ENCODE measurements at places on chromosomes 3 and 15. TPM values are rescaled to one million over a fixed set of nuclear protein-coding genes. Genes with fewer than 3 reads are reported as not detected.

GRCh38 chr3:8842293-8842692 lies 72.9 kb upstream of the OXTR start:
- no peak for DNase-seq

- DNase-seq = no peak
Observed at GRCh38 chr3:34449305-34449704, 650.9 kb downstream of the PDCD6IP start.

DNA sequence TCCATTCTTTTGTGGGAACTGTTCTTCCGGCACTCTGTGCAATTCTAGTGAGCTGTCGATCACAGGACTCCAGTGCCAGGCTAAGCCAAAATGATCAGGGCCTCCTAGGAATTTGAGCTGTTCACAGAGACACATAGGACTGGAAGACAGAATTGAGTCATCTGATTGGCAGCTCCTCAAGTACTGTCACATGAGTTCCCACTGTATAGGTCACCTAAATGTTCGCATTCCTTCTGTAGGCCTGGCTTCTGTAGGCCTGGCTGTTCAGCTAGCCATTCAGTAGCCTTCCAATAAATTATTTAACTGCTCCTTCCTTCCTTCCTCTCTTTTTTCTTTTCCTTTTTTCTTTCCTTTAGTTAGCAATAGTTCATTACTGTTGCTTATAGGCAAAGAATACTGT lies 4.3 kb downstream of the PROS1 start:
- no peak for DNase-seq

DNA sequence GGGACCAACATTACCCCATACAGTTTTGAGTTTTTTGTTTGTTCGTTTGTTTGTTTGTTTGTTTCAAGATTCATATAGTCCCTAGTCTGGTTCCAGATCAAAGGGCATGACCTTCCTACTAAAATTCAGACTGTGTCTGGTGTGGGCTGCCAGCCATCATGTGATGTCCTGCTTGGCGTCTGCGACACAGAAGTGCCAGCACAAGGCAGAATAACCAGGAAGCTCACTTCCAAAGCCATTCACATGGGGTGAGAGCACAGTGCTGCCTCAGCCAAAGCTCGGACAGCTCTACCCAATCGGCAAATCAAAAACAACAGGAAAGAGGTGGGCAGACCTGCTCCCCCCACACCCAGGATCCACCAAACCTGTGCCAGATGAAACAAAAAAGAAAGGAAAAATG lies 142.6 kb upstream of the THBS1 start:
- DNase-seq = no peak

DNA sequence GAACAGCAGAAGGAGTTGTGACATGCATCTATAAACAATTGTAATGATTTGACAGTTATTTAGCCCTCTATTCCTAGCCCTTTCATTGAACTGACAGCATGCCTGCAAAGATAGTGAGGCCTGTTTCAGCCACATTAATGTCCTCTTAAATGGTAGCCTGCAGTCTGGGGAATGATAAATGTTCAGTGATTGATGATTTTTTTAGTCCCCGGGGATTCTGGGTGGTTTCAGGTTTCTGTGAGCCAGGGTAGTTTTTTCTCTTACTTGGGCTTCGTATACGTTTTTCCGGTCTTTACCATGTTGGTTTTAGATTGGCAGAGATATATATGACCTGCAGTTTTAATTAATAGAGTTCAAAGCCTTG lies 172.0 kb downstream of the TCF12 start:
- DNase-seq = no peak

DNA sequence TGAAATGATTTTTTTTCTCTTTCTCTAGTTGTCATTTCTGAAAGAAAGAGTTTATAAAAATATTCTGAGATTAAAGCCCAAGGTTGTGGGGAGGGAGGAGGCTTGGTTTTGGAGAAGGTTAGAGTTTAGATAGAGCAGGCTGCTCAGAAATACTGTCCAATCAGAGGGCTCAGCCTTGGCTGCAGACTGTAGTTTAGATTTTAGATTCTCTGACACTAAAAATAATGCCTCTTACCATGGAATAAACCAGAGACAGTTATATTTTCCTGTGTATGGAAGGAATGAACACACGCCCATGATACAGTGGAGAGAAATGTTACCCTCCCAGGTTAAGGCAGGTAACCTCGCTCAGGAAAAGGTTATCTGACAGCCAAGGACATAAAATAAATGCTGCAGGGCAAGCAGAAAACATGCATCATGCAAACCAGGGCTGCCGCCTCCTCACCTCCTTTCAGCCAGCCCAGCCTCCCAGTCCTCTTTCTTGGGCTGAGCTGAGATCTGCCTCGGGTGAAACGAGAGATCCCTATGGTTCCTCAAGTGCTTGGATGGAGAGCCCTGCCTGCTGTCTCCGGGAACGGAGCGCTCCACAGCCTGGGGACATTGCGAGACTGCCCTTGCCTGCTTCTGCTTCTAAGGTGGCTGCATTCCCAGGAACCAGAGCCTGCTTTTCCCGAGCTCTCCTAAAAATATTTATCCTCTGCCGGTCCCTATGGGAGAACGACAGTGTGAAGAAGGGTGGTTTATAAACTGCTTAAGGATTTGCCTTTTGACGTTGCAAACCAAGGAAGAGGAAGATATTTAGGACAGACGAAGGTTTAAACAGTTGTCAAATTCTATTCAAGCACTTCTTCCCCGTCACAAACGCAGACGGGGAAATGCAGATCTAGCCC lies 848 bp downstream of the NCEH1 start:
- no peak for DNase-seq

- no peak for DNase-seq
Observed at GRCh38 chr3:129429080-129429451, 630 bp upstream of the EFCAB12 start.

GRCh38 chr15:78408961-78409360 lies 29.1 kb upstream of the IREB2 start:
- DNase-seq = no peak

DNA sequence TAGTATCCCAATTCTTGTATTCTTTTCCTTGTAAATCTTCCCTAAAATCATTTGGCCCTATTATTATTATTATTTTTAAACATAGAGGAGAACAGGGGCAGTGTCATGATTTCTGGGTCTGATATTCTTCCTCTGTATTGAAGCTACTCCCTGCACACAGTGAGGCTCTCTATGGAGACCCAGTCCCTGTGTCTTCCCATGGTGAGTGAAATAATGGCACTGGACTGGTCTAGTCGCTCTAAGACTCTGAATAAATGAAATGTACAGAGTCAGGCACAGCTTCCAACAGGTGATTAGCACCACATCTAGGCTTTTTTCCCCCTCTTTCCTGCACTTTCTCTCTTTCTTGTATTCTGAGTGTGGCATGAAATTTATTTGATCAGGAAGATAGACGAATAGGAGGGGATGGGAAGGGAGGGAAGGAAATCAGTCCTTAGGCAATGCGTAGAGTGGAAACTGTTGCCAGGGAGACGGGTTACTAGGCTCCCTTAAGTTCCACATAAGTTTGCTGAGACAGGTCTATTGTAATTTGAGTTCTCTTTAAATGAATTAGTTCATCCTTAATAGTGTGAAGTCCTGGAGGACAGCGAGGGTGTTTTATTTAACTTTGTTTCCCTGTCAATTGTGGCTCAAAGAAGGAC lies 49.0 kb upstream of the NDN start:
- DNase-seq = no peak

DNA sequence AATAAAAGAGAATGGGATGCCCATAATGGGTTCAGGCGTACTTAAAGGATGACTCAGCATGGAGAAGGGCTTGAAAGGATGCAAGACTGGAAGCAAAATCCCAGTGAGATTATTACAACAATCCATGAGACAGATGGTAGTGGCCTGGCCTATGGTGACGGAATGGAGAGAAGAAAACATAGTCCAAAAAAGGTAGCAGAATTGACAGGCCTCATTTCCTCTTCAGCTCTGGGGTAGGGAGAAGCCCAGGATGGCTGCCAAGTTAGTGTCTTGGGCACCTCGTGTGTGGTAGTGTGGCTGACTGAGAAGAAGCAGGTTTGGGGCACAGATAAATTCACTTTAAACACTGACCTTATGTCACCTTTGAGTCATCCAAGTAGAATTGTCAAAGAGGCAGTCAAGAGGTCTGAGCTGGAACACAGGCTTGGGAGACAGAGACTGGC lies 18.1 kb downstream of the MB21D2 start:
- no peak for DNase-seq

- no peak for DNase-seq
Observed at GRCh38 chr3:182902236-182902635, 78.1 kb downstream of the DCUN1D1 start.

Gene KIF23
- 0.95 TPM for total RNA-seq

Gene HTR3E
- not detected for total RNA-seq
